ENCODE measurements at places on chromosomes 7 and 10.

GRCh38 chr10:50883629-50884028, 1.8 kb downstream of the A1CF start:
- H3K27ac ChIP-seq = no peak overlapping the region
- DNase-seq = no peak
- no peaks in the 10 kb centered on the region for H3K4me1 ChIP-seq
- no peak overlapping the region for H3K4me3 ChIP-seq
- H3K27me3 ChIP-seq = no peaks in the 10 kb centered on the region

DNA sequence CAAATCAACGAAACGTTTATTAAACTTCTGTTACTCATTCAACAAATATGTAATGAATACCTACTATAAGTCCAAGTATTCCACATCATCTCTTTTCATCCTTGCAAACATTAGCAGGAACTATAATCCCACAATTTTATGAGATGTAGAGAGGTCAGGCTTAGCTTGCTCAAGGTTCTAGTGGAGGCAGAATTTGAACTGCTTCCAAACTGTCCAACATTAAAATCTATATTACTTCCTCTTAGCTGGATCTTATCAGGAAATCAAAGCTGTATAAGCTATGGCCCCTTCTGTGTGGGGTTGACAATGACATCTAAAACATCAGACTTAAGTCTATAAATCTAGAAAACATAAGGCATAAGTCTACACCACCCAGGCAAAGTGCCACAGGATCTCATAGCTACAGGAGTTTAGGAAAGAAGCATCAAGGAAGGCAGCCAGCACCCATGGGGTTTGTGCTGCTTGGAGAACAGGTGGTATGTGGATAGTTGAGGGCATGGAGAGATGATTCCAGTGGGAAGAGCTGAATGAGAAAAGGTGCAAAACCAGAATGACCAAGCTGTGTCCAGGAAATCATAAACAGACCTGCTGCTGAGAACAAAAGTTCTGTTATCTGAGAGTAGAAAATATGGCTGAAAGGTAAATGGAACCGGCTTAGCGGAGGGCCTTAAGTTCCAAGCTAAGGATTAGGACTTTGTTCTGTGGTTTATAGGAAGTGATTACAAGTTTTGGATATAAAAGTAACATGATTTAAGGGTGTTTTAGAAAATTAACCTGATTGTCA, 34.5 kb downstream of the PAPSS2 start:
- no peak overlapping the region for H3K27ac ChIP-seq
- no peaks in the 10 kb centered on the region for H3K27me3 ChIP-seq
- no peak overlapping the region for H3K4me3 ChIP-seq
- no peak for DNase-seq
- no peaks in the 10 kb centered on the region for H3K4me1 ChIP-seq

GRCh38 chr10:82277591-82277990, 402.6 kb downstream of the NRG3 start:
- no peaks in the 10 kb centered on the region for H3K27me3 ChIP-seq
- no peak overlapping the region for H3K27ac ChIP-seq
- no peak overlapping the region for H3K4me3 ChIP-seq
- no peaks in the 10 kb centered on the region for H3K4me1 ChIP-seq

DNA sequence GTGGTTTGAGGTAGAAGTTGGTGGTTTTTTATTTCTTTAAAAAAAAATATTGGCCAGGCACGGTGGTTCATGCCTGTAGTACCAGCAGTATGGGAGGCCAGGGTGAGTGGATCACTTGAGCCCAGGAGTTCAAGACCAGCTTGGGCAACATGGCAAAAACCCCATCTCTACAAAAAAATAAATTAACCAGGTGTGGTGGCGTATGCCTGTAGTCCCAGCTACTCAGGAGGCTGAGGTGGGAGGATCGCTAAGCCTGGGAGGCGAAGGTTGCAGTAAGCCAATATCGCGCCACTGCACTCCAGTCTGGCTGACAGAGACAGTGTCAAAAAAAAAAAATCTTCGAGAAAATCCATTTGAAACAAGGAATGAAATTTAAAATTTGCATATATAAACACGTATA, 1.1 kb downstream of the IL2RA start:
- H3K4me1 ChIP-seq = peaks cover 5% of the 10 kb centered on the region
- no peak overlapping the region for H3K4me3 ChIP-seq
- H3K36me3 ChIP-seq = no peaks in the 10 kb centered on the region
- no peak overlapping the region for H3K27ac ChIP-seq
- DNase-seq = no peak
- H3K27me3 ChIP-seq = no peaks in the 10 kb centered on the region

DNA sequence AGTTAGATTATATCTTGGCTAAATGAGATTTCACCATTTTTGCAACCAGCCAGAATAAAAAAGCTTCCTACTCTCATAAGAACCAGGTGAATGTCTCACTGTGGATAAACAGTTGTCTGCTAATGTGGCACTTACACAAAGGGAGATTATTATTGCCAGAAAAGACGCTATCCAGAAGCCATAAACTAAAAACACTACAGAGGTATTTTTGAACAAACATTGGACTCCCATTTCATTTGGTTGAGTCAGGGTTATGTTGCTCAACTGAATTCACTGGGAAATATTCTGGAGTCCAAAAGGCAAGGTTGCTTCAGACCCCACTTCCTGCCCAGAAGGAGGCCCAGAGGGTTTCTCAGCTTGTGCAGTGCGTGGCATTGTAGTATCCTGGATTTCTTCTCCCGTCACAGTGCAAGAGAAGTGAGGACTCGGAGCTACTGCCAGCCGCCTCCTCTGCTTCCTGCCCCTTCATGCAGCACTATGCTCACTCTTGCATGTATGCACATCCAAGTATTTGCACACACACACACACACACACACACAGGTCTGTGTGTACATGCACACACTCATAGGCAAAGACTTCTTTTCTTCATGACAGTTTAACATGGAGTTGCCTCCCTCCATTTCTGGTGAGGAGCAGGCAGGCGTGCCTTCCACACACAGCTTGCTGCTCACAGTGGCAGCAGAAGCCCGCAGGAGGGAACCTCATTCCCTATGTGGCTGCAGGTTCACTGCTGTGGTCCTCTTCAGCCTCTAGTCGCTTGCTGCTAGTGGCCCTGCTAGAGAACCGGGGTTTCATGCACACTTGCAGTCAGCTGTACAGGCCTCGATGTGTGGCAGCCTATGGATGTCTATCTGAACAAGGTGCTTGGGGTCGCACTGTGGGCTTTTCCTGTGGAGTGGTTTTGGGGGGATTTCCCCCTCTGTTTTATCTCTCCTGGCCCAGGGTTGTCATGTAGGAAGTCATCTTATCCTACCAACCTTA, 10.1 kb downstream of the DENND10 start:
- no peaks in the 10 kb centered on the region for H3K27me3 ChIP-seq
- H3K27ac ChIP-seq = no peak overlapping the region
- no peak for DNase-seq
- H3K36me3 ChIP-seq = peaks cover 47% of the 10 kb centered on the region
- no peaks in the 10 kb centered on the region for H3K4me1 ChIP-seq

DNA sequence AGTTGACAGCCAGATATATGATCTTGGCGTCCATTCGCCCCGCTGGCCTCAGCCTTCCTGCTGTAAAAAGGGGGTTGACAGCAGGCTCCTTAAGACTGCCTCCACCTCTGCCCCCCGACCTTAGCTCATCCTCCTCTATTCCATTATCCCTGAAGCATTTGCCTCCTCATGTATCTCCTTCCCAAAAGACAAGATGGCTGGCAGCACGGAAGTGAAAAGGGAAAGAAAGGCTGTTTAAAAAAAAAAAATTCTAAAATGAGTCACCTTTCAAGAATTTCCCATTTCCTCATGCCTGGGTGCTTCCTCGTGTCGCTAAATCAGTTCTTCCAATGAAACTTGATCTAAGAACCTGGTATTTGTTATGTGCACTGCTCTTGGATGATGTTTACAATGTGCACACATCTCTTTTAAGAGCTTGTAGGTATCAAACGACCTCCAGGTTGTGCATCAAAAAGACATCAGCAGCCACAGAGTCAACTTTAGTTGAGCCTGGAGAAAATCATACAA, 1.7 kb downstream of the SCRN1 start:
- no peak for DNase-seq
- peak overlapping the region; percentile 73 for H3K27ac ChIP-seq
- H3K4me3 ChIP-seq = peak overlapping the region; percentile 97
- no peaks in the 10 kb centered on the region for H3K36me3 ChIP-seq
- H3K27me3 ChIP-seq = no peaks in the 10 kb centered on the region
- no peaks in the 10 kb centered on the region for H3K4me1 ChIP-seq

- H3K36me3 ChIP-seq = peaks cover 29% of the 10 kb centered on the region
- DNase-seq = no peak
- no peaks in the 10 kb centered on the region for H3K27me3 ChIP-seq
- H3K4me1 ChIP-seq = no peaks in the 10 kb centered on the region
- H3K27ac ChIP-seq = no peak overlapping the region
Measured at GRCh38 chr7:7595451-7595850, 28.8 kb downstream of the MIOS start.

DNA sequence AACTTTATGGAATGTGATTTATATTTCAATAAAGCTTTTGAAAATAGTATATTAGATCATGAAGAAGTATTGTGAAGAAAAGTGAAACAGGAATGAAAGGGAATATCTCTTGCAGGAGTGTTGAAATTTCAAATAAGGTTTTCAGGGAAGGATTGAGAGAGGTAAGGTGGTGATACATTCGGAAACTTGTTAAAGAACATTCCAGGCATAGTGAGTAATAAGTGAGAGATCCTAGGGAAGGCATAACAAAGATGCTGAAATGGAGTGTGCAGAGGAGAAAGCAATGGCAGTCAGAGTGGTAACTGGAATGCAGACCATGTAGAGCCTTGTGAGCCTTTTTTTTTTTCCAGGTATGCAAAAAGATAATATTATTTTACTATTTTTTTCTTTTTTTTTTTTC, 4.1 kb downstream of the OR9A4 start:
- no peaks in the 10 kb centered on the region for H3K27me3 ChIP-seq
- no peak overlapping the region for H3K27ac ChIP-seq
- no peak for DNase-seq
- H3K4me3 ChIP-seq = no peak overlapping the region
- no peaks in the 10 kb centered on the region for H3K4me1 ChIP-seq

DNA sequence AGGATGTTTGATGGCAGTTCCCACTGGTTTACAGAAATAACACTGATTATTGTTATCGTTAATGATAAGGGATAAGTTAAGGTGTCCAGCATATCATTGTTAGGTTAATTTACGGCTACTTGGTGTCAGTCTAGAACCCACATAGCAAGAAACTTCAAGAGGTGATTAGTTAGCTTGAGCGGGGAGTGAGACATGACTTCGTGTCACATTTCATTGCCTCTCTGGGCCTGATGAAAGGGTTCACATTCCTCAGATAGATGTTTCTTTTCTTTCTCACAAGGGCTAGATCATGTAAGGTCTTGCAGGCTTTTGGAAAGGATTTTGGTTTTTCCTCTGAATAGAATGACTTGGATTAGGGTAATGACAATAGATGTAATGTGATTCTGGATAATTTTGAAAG, 26.7 kb downstream of the WAC start:
- no peaks in the 10 kb centered on the region for H3K27me3 ChIP-seq
- no peak for DNase-seq
- no peak overlapping the region for H3K4me3 ChIP-seq
- H3K27ac ChIP-seq = no peak overlapping the region
- peaks cover 5% of the 10 kb centered on the region for H3K36me3 ChIP-seq

- H3K4me1 ChIP-seq = no peaks in the 10 kb centered on the region
- no peak for DNase-seq
- no peaks in the 10 kb centered on the region for H3K27me3 ChIP-seq
- no peak overlapping the region for H3K4me3 ChIP-seq
- no peaks in the 10 kb centered on the region for H3K36me3 ChIP-seq
Measured at GRCh38 chr7:37516664-37517063, 68.0 kb upstream of the ELMO1 start.

GRCh38 chr10:97361537-97361901, 27.0 kb upstream of the FRAT2 start:
- no peak overlapping the region for H3K4me3 ChIP-seq
- H3K27ac ChIP-seq = no peak overlapping the region
- no peaks in the 10 kb centered on the region for H3K27me3 ChIP-seq
- DNase-seq = no peak
